Activated CD8-positive, alpha-beta T cell treated with anti-CD3 and anti-CD28 coated beads for 36 hours (primary cell): ENCODE measurements at places on chromosomes 12 and 14. TPM values are rescaled to one million over a fixed set of nuclear protein-coding genes. Genes with fewer than 3 reads are reported as not detected.
A peak's percentile ranks its signal among the peaks of the same experiment; 100 is the strongest.

- no peak for DNase-seq
These were observed 138.9 kb upstream of the CCND2 start for GRCh38 chr12:4134448-4135263.

GRCh38 chr14:99039331-99040041 is 232.5 kb downstream of the BCL11B start:
- DNase-seq = no peak

DNA sequence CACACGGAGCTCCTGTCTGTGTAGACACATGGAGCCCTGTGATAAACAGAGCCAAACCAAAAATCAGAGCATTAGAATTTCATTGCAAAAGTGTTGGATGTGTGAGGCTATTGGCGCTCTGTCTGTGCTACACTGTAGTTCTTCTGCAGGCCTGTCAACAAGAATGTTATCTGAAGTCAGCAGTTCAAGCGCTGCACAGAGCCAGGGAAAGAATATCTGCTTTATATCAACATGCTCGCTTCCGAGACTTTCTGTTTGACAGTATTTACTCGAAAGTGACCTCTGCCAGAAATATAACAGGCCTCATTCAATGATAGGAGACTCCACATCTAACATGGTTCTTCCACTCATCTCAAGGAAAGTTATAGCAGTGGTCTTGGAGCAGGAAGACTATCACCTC is 118.3 kb downstream of the CCER1 start:
- no peak for DNase-seq

Gene KRT85
- not detected for total RNA-seq

GRCh38 chr12:61566183-61566582 is 694.0 kb upstream of the USP15 start:
- DNase-seq = no peak

Gene LMBR1L
- 50.9 TPM for total RNA-seq

- DNase-seq = no peak
These were observed 137.9 kb upstream of the ARID2 start for GRCh38 chr12:45591635-45592034.

- peak; percentile 36 for DNase-seq
These were observed 24.9 kb downstream of the FCF1 start for GRCh38 chr14:74737753-74738325.

Gene PLCZ1
- total RNA-seq = not detected

Gene VRTN
- not detected for total RNA-seq

DNA sequence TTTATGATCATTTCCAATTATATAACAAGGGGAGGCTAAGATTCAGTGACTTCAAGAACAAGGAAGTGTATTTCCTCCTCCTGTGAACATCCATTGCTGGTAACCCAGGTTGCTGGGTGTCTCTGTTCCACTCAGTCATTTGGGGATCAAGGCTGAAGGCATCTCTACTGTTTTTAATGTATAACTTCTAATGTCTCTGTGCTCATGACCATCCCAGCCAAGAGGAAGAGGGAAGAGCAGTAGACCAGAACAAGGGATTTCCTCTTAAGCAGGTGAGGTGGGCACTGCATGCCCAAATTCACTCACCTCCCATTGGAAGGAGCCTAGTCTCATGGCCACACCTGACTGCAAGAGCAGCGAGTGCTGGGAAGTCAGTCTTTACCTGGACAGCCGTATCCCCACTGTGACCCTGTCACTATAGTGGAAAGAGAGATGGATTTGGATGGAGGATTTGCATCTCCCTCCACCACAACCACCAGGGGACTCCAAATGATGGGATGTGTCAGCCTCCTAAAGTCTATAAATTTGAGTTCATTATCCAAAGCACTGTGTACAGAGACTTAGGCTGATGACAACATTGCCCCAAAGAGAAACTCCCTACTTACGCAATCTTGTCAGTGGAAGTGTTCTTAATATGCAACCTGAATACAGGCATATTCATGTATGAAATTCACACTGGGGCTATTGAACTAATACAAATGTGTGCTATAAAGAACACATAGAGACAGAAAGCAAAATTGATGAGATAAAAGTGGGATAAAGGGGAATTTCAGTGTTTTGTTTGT is 368.7 kb downstream of the TMEM132D start:
- no peak for DNase-seq

Gene NINJ2
- 2.5 TPM for total RNA-seq

Gene ITGA7
- total RNA-seq = 4.3 TPM

Gene CELA1
- not detected for total RNA-seq

DNA sequence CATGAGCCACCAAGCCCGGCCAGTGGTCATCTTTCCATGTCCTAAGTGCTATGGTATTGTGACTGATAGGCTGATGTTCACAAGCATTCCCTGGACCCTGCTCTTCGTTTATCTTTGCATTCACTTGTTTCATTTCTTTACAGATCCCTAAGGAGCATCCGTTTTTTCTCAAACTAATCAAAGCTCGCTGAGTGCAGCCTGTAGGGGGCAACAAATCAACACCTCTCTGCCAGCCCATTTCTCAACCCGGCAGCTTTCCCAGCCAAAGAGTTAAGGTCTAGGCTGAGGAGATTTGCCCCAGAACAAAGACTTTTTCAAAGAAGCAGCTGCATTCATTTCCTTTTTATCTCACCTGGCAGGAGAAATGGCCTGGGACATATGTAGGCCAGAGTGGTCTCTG is 12.1 kb downstream of the SIRT4 start:
- no peak for DNase-seq

Gene SMAGP
- total RNA-seq = 0.96 TPM

Gene PHLDA1
- 33.9 TPM for total RNA-seq

Gene KRT73
- 0.20 TPM for total RNA-seq

DNA sequence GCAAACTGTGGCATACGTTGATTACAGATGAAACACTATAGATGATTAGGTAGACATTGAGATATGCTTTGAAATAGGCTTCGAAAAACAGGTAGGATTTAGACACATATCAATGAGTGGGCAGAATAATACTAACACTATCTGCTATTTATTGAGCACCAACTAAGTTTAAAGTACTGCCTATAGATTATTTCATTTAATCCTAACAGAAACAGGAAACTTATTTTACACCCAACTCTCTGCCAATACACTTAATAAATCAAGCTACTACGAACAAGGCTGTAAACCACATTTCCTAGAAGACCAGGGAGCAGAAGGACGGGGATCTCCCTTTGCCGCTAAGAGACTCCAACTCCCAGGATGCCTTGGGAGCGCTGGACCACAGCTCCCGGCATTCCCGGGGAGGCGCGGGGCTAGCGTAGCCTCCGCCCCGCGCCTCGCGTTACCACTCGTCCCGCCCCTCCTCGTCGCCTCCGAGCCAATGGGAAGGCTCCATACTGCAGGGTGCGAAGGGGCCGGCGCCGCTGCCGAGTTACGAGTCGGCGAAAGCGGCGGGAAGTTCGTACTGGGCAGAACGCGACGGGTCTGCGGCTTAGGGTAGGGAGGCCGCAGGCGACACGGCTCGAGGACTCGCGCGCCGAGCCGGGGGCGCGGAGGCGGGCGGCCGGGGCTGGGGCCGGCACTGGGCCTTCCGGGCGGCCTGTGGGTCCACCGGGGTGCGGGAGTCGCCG is at the start of gene VRK1:
Gene VRK1, plus strand, starts transcription at position 532 of the 731 bp plus-strand sequence. CDS start 36,090 bp downstream, outside the sequence.
- peak; percentile 95 for DNase-seq

DNA sequence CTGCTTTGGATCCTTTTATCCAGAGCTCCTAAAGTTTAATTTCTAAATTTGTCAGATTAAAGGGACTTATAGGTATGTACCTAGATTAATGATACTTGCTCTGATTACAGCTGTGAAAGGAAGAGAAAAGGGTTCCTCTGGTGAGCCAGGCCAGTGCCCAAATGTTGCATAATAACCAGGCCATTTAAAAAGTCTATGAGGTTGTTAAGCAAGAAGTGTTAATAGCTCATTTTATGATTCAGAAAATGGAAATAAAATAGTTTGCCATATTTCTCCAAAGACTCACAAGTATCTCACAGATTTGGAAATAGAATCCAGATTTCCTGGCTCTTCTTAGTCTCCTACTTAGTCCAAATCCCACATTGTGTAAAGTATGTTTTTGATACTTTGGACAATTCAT is 67.6 kb downstream of the SLC38A6 start:
- no peak for DNase-seq

- no peak for DNase-seq
These were observed 54.0 kb upstream of the ELK3 start for GRCh38 chr12:96140174-96140573.

Gene TMEM19
- total RNA-seq = 16.5 TPM

Gene SLCO1A2
- not detected for total RNA-seq

DNA sequence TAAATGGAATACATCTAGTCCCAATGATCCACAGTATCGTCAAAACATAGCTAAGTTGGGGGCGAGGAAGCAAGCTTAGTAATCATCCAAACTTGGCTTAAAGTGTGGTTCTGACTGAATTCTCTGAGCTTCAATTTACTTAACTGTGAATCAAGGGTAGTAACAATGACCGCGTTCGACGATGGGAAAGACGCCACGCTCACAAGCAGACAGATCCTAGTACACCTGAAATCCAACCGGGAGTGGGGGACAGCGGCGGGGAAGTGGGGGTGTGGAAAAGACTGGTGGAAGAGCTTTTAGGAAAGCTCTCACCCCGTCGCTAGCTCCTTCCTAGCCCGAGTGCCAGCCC is 433 bp downstream of the COX16 start:
- no peak for DNase-seq

- DNase-seq = peak; percentile 64
These were observed 28.9 kb upstream of the PPM1A start for GRCh38 chr14:60220084-60220483.

DNA sequence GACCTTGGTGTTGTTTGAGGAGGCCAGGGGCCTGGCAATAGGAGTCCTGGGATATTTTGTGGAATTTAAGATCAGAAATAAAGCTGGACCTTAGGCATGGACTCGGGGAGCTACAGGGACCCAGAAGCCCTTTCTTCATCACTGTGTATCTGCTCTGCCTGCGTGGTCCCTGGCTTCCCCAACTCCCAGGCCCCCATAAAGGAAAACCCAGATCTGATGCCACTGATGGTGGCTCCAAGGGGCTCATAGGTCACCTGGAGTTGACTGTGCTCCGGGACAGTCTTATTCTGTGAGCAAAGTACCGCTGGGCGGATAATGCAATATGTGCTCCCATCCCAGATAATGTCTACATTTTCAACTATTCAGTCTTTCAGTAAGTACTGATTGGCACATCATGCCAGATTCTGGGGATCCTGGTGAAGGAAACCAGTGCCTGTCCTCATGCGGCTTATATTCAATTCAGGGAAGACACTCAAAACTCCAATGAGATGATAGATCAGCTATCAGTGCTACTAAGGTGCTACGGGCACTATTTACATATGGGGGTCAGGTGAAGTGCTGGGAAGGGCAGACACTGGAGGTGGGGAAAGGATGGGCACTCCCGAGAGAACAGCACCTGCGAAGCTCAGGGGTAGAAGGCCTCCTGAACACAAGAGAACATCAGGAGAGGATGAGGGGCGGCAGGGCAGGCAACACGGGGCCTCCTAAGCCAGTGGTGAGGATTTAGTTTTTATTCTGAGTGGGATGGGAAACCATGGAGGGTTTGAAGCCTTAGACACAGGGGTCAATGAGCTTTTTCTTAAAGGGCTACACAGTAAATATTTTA is 5.5 kb upstream of the SELPLG start:
- DNase-seq = no peak

DNA sequence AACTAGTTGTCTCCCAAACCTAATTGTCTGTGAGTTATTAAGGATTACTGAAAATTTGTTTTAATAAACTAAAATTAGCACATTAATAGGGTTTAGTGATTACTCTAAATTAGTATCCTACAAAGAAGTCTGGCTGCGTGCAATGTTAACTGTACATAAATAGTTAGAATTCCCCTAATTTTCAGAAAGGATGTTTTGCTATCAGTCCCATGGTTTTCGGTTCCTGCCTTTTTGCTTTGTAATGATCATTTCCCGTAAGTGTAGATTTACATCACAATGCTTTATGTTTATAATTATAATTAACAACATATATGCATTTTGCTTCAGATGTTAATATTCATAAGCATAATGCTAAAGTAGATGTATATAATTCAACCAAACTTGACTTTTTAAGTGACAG is 19.8 kb upstream of the LYZ start:
- DNase-seq = no peak

Gene GPR137C
- total RNA-seq = 0.05 TPM

- DNase-seq = no peak
These were observed 30.8 kb downstream of the MAX start for GRCh38 chr14:65071544-65071943.

Gene KRAS
- 19.0 TPM for total RNA-seq

Gene GLIPR1L2
- total RNA-seq = 0.27 TPM

Gene FAR2
- total RNA-seq = 6.0 TPM

GRCh38 chr12:68630598-68630997 is 19.9 kb downstream of the RAP1B start:
- no peak for DNase-seq

Gene TSPAN9
- not detected for total RNA-seq

- no peak for DNase-seq
These were observed 80.3 kb upstream of the SSTR1 start for GRCh38 chr14:38127356-38127755.

GRCh38 chr12:59382282-59383078 is 213.3 kb upstream of the SLC16A7 start:
- DNase-seq = no peak

- no peak for DNase-seq
These were observed 20.9 kb downstream of the DMAC2L start for GRCh38 chr14:50333014-50333509.

DNA sequence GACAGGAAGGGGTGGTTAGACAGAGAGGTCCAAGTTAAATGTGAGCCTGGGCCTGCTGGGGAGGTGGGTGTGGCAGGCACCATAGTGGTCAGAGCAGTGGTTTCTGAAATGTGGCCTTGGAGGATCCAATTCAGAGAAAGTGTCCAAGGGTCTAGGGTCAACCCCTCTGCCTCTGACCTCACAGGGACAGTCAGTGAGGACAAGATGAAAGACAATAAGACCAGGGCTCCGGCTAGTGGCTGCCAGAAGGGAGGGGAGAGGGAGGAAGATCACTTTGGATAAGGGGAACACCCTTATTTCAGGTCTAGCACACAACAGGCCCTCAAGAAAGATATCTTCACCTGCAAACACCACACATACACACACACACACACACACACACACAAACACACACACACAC is 335.1 kb downstream of the MED13L start:
- no peak for DNase-seq

Gene CHMP4A
- 61.8 TPM for total RNA-seq

- DNase-seq = peak; percentile 35
These were observed 146.8 kb upstream of the RASSF8 start for GRCh38 chr12:25811656-25812126.

- no peak for DNase-seq
These were observed 152.1 kb downstream of the ITPR2 start for GRCh38 chr12:26680727-26681455.

- DNase-seq = no peak
These were observed 18.3 kb downstream of the IL31 start for GRCh38 chr12:122155705-122156104.

DNA sequence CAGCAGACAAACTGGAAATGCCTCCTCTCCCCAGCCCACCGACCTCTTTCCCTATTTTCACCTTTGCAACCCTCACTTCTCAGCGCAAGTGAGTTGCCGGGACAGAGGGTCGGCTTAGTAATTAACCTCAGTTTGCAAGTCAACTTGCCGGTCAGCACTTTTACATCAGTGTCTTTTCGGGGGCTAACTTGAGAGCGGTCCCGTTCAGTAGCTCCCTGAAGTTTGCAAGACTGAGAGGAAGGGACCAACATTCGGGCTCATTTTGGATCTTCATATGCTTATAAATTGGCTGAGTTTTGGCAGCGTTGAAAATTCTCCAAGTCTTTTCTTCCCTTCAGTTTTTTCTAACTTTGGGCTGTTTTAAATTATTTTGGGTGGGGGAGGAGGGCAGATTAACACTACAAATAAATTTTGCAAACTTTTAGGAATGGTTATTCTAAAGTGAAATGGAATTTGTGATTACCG is 846 bp downstream of the BRMS1L start:
- no peak for DNase-seq

Gene SIX6
- total RNA-seq = not detected

Gene SDSL
- not detected for total RNA-seq

- DNase-seq = no peak
These were observed 38.4 kb downstream of the YEATS4 start for GRCh38 chr12:69397978-69398377.
